Stimulated activated CD4-positive, alpha-beta T cell treated with anti-CD3 and anti-CD28 coated beads, Interleukin-2, amount 100 ng/mL, for 48 hours (primary cell): ENCODE measurements at places on chromosomes 2 and 18.

GRCh38 chr18:48164116-48164515 is 233.7 kb upstream of the SMAD2 start:
- DNase-seq = no peak

- DNase-seq = no peak
Observed at GRCh38 chr2:60512062-60512622, 41.3 kb downstream of the BCL11A start.

DNA sequence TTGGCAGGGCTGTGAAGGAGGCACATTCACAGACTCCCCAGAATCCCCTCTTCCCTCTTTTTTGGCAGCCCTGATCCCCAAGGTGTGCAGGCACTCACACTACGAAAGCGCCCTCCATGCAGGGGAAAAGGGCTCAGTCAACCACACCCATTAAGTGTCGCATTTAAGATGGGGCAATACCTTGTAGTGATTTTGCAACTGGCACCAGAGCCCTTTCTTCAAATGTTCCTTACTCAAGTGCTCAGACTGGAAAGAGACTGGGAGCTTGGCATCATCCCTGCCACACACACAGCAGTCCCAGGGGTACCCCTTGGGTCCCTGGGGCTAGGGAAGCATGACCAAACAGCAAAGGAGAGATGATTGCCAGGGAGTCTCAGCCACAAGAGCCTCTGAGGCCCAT is 190.1 kb downstream of the HAUS1 start:
- no peak for DNase-seq

DNA sequence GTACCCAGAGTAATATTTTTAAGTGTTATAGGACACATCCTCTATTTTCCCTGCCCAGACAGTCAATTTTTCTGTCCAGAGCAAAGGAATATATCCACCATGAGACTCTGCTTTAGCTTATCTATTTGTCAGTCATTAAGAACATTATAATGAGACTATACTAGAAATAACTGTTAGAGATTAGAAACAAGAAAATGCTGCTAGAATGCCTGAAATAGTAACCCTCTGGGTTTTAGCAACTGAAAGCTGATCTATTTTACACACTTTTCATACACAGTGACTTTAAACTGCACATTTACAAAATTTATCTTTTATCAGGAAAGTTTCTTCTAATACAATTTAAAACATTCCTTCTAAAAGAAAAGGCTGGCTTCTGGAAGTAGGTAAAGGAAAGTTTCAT is 39.6 kb downstream of the MBD2 start:
- DNase-seq = no peak

DNA sequence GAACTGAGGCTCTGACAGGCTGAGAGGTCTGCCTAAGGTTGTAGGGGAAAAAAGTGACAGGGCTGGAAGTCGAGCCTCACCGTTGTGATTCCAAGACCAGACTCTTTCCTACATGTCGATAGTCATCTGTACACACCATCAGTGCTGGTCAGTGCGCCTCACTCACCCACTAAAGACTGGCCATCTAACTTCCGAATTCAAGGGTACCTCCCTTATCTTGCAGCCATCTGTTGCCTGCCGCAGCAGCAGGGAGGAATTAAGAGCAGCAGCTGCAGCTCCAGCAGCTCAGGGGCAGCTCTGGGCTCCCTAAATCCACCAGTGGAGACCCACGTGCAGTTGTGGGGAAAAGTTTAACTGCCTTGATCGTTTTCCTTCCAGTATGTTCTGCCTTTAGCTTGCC is 32.6 kb upstream of the GPR39 start:
- no peak for DNase-seq

GRCh38 chr2:100193291-100193710 is 50.9 kb upstream of the AFF3 start:
- DNase-seq = no peak

DNA sequence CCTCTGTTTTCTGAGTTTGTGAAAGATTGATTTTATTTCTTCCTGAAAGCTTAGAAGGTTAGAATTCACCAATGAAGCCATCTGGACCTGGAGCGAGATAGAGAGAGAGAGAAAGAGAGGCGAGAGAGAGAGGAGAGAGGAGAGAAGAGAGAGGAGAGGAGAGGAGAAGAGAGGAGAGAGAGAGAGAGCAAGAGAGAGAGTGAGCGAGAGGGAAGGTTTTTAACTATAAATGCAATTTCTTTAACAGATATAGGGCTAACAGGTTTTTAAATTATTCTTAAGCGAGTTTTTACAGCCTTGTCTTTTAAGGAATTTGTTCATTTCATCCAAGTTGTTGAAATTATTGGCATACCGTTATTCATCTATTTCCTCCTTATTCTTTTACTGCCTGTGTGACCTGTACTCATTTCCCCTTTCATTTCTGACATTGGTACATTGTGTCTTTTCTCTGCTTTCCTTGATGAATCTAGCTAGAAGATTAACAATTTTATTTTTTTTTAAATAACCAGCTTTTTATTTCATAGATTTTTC is 56.1 kb downstream of the BABAM2 start:
- DNase-seq = no peak

- no peak for DNase-seq
Observed at GRCh38 chr2:160220026-160220425, 20.0 kb upstream of the ITGB6 start.

DNA sequence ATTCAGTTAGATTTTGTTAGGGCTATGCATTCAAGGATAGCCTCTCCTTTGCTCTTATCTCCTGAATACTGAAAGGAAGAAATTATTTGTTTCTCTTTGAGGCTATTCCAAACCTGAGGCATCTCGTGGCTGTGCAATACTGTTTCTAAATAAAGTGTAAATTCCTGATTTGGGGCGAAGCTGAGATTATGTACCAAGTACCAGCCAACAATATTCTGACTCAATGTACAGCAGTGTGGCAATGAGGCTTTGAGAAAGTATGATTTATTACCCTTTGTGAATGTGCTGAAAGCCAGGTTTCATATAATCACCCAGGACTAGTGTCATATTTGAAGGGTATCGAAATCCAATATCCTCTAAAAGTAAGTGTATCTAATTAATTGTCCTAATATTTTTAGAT is 113.5 kb downstream of the MEIS1 start:
- no peak for DNase-seq

DNA sequence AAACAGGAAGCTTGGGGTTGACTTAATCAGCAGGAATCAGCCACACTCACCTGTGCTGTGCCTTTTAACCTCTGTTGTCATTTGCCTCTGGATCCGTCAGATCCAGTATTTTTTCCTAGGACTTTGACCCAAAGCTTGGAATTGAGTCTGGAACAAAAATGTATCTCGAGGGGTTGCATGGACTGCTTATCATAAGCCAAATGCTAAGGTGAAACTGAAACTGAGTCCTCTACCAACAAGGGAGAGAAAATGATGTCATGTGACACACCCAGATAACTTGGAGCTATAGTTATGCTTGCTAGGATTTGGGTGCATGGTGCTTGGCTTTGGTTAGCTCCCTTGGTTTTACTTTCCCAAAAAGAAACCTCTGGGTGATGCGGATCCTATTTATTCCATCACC is 2158.6 kb upstream of the PIK3C3 start:
- DNase-seq = no peak

- no peak for DNase-seq
Observed at GRCh38 chr2:209426432-209426831, 2.6 kb downstream of the MAP2 start.

- DNase-seq = no peak
Observed at GRCh38 chr2:26073830-26074229, 39.9 kb downstream of the RAB10 start.

GRCh38 chr18:58781627-58782194 is 83.0 kb upstream of the ZNF532 start:
- DNase-seq = peak; percentile 68

DNA sequence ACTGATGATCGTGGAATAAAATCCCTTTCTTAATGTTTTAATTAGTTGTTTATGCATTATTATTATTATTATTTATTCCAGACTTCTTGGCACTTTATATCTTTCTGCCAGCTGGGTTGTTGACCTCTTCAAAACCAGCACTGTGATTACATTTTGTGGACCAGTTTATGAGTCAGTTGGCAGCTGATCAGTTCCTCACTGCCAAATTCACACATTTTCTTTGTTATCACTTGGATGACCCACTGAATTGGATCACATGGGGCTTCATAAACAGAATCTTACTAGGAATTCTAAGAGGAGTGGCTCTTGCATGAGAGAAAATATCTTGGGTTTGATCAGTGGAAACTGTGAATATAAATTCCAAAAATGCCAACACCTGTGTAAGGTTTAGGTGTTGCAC is 321.8 kb upstream of the SPRED2 start:
- no peak for DNase-seq

DNA sequence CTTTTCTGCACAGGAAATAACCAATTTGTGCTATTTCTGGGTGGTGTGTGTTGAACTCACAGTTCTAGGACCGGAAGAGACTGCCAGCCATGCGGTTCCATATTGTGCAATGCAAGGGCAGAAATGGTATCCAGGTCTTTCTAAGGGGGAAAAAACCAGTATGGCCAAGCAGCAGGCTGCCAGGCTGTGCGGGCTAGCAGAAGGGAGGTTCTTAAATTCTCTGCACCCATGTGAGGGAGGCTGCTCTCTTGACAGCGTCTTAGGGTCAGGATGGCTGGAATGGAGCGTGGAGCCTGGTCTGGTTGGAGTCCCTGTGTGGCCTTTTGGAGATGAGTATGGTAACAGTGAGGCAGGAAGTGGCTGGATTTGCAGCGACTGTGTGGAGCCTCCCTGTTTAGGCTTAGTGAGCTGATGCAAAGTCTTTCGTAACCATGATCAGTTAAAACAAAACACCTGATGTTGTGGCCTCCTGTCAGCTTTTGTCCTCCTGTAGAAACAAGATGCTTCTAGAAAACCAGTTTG is 52.6 kb downstream of the NCK2 start:
- no peak for DNase-seq

- DNase-seq = no peak
Observed at GRCh38 chr2:8004250-8004681, 677.6 kb upstream of the ID2 start.

GRCh38 chr18:41406834-41407233 is 548.2 kb upstream of the PIK3C3 start:
- DNase-seq = no peak

GRCh38 chr2:26058390-26058789 is 24.5 kb downstream of the RAB10 start:
- no peak for DNase-seq
